ENCODE measurements at places on chromosomes 16 and 17. TPM values are rescaled to one million over a fixed set of nuclear protein-coding genes. Genes with fewer than 3 reads are reported as not detected.

SDK2 gene
- 6.7 TPM for total RNA-seq

PRDM7 gene
- total RNA-seq: not detected

CDH16 gene
- total RNA-seq: not detected

MILR1 gene
- total RNA-seq: not detected

STAT3 gene
- 42.2 TPM for total RNA-seq

CCL11 gene
- not detected for total RNA-seq

GRCh38 chr16:548586-548985 lies 11.6 kb upstream of the PRR35 start:
- DNase-seq: no peak

DNA sequence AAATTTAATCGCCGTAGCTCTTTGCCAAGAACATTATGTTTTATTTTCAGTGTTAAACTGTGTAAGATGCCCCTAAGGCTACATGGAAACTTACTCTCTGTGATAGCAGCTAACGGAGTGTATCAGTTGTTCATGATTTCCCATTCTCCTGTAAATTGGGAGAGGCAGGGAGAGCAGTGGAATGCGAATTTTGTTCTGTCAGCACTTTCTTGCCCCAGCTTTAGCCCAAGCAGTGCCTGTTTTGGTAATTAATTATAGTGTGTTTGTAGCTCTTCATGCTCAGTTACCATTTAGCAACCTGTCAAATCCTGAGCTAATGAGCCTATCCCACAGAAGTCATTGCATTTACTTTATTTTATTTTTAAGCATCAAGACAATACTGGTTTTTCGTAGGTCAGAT lies 475.1 kb upstream of the RBFOX1 start:
- no peak for DNase-seq

DNA sequence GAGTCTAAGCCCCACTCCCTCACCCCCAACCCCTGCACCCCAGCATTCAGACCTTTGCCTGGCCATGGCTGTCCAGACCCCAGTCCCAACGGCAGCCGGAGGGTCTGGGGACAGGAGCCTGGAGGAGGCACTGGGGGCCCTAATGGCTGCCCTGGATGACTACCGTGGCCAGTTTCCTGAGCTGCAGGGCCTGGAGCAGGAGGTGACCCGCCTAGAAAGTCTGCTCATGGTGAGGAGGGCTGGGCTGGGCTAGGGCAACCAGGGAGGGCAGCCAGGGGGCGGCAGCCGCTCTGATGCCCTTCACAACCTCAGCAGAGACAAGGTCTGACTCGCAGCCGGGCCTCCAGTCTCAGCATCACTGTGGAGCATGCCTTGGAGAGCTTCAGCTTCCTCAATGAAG lies 14.4 kb downstream of the RIPOR1 start:
- no peak for DNase-seq

DNA sequence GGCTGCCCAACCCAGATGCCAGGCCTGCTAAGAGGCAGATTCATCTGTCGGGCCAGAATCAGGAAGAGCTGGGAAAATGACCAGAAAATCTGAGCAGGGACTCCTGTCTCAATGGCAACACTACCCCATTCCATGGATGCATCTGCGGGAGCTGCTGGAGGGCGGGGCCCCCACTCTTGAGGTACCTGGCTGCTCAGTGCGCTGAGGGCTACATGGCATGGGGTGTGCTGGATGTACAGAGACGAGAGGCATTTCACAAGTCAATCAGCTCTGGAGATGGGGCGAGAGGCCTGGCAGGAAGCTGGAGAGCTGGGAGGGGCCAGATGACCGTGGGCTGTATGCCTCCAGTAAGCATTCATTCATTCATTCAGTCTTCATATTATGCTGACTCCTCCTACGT lies 6.4 kb downstream of the SDK2 start:
- DNase-seq: no peak

GRCh38 chr16:1042049-1042744 lies 30.4 kb upstream of the SSTR5 start:
- DNase-seq: no peak

GRCh38 chr17:57724026-57724728 lies 20.9 kb downstream of the CCDC182 start:
- DNase-seq: no peak

DNA sequence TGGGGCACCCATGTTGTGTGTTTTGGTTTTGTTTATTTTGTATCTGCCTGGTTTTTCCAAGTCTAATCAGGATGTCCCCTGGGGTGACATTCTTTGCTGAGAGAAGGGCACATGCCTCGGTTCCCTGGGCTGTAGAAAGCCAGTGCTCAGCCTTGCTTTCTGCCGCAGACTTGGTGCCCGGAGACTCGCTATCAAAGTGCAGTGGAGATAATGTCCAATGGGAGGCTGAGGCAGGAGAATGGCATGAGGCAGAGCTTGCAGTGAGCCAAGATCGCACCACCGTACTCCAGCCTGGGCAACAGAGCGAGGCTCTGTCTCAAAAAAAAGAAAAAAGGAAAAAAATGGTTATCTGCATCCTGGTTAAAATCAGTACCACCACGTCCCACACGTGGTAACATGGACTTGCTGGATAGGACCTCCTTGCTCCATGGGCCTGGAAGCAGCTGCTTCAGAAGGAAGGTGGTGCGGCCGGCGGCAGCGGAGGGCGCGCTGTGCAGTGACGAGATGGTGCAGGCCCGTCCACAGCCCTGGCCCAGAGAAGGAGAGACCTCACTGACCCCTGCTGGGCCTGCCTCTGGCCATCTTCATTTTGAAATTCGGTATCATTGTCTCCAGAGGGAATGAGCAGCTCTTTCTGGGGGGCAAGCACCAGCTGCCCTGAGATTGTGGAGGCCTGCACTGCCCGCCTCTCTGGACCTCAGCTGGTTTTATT lies 19.3 kb upstream of the IL17C start:
- no peak for DNase-seq

Measured in progenitor cell of endocrine pancreas (in vitro differentiated cells).